ENCODE measurements at places on chromosomes 2 and 18.

DNA sequence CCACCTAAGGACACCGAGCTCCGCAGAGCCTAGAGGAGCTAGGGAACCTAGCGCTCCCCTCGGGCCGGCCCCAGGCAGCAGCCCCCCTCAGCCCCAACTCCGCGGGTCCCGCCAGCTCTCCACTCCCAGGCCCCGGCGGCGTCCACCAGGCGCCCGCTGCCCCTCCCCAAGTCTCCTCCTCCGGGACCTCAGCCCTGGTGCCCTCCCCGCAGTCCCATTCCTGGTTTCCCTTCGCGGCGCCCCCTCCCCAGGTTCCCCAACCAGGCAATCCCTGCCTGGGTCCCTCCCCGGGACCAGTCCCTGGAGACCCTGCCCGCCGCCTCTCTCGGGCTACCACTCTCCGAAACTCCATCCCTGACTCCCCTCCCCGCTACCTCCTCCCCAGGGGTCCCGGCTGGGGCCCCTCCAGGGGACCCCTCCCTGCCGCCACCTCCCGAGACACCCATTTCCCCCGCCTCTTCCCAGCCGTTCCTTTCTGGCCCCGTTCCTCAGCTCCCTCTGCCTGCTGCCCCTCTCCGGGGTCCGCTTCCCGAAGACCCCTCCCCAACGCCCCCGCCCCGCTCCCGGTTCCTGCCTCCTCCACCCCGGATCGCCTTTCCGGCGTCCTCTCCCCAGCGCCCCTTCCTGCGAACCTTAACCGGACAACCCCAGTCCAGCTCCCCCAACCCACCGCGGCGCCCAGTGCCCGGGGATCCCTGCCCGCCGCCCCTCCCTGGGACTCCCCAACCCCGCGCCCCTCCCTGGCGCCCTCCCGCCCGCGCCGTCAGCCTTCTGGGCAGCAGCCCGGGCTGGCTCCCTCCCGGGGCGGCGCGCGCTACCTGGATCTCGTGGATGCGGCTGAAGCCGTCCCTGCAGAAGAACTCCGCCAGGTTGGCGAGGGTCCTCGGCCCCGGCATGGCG is 678 bp downstream of the CYP27C1 start:
- DNase-seq, result no peak

GRCh38 chr2:102226171-102226570 is 39.3 kb downstream of the IL1RL2 start:
- DNase-seq, result no peak

GRCh38 chr18:7730682-7731081 is 163.6 kb downstream of the PTPRM start:
- no peak for DNase-seq

DNA sequence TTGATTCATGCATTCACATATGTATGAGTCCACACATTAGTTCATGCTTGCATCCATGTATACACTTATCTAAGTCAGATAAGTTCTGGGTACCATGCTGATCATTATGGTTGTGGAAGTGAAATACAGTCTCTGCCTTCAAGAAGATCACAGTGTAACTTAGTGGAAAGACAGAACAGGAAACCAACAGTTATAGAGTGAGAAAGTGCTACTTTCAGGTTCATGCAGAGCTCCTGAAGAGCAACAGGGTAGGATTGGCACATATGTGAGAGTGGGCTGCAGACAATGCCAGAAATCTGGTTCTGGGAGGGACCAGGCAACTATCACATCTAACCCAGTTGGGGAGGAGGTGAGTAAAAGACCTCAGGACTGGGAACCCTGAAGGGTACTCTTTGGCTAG is 35.4 kb upstream of the PGAP1 start:
- DNase-seq, result no peak

DNA sequence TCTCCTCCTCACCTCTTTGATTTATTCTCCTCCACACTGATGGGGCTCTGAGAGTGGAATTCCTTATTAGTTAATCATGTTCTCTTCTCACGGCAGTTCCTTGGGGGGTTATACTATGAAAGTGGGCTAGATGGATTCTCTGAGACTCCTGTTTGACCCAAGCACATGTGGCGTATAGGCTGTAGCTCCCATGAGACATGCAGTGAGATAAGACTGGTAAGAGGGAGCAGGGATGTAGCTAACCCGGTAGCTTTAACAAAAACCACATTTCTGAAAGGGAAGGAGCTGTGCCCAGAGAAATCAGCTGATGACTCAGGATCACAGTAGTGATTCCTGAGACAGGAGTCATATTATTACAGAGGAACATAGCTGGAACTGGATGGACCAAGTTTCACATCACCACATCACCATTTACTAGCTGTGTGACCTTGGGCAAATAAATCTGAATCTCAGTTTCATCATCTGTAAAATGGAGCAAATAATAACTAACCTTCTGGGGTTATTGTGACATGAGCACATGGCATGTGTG is 82.9 kb downstream of the CRIM1 start:
- no peak for DNase-seq

- no peak for DNase-seq
Observed at GRCh38 chr2:155363349-155363888, 664.9 kb downstream of the KCNJ3 start.

DNA sequence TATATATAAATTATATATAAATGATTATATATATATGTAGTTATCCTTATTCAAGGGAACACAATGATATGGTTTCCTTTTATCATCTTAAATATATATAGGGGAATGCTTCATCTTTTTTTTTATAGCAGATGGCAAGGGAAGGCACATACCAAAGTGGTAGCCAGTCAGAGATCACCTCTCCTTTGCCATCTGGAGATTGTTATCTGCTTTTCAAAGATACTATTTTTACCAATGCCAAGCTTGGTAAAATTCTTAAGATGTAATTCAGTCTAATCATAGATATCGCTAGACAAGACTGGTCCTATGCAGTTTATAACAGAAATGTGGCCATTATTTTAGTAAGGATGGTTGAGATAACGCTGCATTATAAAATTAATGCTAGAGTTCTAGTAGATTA is 64.7 kb upstream of the DSEL start:
- DNase-seq, result no peak

GRCh38 chr2:28662468-28663181 is 89.0 kb upstream of the PPP1CB start:
- DNase-seq, result peak; percentile 53

DNA sequence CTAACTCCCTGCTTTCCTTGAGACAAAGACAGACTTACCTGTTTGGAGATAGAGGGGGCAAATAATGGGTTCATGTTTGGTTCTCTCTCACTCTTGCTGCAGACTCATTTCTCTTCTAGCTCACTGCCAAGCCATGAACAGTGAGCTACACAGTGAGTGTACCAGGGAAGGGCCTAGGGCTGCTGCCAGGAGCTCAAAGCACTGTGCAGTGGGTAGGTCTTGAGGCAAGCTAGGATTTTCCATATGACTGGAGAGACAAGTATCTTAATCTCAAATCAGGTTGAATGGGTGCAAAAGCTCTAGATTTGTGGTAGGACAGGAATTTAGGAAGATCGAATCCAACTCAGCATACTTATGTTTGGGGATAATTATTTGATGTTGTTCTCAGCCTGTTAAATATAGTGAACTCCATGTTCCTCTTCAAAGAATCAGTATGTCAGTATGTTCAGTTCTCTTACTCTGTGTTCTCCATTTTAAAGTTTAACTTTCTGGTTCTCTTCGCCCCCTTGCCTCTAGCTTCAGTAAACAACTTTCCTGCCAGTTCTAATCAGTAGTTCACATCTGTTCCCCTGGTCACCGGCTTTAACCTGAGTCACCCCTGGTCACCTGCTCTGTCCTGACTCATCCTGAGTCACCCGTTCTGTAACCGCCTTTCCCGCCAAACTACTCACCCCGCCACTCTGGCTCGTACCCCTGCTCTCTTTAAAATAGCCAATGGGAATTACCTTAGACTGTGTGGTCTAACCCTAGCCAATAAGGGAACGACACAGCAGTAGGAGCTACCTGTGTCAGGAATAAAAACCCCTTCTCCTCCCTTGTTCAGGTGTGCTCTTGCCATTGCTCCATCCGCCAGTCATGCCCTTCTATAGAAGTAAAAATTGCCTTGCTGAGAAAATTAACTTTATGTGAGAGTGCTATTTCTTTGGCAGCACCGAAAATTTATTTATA is 21.9 kb downstream of the SLC25A52 start:
- no peak for DNase-seq

DNA sequence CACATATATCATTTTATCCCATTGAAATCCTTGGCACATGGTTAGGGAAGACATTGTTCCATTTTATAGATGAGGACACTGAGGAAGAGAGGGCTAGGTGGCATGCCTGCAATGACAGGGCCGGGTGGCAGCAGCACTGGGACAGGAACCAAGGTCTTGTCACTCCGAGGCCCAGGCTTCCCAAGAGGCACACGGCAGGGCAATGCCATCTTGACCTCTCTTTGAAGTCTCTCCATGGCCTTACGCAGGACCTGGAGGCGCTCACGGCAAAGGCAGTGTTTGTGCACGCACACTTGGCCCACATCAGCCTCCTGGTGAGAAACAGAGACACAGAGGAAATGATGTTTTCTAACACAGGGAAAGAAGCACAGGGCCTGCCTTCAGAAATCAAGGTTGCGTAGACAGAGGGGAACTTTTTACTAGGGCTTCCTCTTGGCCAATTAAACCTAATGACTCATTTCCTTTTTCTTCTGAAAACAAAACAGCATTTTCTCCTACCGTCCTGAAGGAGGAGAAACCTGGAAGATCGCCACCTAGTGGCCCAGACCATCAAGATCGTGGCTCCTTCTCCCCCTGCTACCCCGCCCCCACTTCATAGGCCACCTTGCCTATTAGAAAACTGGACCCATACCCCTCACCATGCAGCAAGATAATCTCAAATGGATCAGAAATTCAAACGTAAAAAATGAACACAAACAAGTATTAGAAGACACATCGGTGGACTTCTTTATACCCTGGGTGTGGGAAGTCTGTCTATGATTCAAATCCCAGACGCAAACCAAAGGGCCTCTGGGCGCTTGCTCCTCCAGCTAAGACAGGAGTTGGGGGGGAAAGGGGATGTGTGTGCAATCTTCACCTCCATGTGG is 74.6 kb upstream of the SP3 start:
- DNase-seq, result peak; percentile 96

DNA sequence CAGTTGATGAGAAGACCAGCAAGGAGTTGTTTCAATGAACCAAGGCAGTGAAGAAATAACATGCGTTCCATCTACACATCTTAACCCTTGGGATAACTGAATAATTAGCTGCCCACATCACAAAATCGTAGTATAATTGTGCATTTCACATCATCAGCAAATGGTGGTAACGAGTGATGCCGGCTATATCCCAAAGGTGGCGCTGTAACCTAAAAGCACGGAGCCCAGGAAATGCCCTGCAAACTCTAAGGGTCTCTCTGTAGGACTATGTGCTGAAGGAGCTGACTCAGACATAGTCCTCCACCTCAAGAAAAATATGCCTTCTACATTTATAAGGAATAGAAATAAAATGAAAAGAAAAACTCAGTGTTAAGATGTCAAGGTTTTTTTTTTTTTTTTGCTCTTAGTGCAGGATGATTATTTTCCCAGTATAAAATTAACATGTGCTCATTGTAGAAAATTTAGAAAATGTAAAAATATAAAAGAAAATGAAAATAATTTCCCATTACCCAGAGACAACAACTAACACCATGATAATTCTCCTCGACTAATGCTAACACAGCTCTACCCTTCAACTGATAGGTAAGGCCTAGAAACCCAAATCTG is 23.1 kb upstream of the DSG3 start:
- DNase-seq, result peak; percentile 39

DNA sequence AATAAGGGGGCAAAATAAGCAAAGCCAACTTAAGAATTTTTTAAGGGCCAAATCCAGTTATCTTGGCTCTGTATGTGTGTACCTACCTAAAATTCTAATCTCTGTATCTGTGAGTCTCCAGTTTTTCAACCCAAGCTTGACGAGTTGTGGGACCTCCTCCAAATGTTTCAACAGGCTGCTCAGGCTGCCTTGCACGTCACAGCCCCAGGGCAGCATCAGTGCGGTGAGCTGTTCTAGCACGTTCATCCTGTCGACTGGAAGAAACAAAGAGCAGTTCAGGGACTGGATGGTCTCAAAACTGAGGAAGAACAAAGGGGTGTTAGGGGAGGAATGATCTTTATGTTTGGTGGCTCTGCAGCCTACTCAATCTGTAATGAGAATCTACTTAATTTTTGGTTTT is 29.4 kb downstream of the NLRC4 start:
- DNase-seq, result no peak

DNA sequence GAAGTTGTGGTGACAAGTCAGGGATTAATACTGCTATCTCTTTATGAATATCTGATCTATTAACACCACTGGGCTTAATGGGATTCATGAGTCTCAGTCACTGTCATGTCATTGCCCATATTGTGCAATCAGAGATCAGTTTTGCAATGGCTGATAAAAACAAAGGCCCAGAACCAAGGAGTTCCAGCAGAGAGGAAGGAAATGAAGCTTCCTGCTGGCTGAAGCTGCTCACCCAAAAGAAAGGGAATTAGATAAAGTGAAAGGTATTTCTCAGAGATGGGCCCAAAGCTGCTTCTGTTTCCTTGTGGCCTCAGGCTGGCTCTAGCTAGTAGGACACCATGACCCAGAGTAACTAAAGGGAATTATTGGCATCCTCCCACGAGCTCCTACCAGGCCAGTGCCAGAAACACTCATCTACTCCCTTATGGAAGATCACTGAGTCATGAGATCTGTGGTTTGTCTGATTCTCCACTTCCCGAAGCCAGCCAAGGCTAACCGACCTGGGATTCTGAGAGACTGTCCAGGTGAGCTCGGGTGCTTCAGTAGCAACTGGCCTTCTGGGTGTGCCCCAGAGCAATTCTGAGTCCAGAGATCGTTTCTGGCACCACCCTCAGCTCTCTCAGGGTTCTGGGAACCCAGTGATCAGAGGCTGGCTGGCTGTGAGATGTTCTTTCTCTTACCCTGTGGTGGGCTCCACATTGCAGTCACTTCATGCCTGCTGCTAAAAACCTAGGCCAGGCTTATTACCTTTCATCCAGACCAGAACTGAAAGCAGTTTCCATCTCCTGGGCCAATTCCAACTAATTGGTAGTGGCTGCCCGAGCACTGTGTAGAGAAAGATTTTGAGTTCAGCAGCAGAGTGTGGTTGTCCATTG is 129.5 kb upstream of the PELI1 start:
- peak; percentile 48 for DNase-seq

- no peak for DNase-seq
Observed at GRCh38 chr18:57775937-57776336, 27.2 kb downstream of the ATP8B1 start.

DNA sequence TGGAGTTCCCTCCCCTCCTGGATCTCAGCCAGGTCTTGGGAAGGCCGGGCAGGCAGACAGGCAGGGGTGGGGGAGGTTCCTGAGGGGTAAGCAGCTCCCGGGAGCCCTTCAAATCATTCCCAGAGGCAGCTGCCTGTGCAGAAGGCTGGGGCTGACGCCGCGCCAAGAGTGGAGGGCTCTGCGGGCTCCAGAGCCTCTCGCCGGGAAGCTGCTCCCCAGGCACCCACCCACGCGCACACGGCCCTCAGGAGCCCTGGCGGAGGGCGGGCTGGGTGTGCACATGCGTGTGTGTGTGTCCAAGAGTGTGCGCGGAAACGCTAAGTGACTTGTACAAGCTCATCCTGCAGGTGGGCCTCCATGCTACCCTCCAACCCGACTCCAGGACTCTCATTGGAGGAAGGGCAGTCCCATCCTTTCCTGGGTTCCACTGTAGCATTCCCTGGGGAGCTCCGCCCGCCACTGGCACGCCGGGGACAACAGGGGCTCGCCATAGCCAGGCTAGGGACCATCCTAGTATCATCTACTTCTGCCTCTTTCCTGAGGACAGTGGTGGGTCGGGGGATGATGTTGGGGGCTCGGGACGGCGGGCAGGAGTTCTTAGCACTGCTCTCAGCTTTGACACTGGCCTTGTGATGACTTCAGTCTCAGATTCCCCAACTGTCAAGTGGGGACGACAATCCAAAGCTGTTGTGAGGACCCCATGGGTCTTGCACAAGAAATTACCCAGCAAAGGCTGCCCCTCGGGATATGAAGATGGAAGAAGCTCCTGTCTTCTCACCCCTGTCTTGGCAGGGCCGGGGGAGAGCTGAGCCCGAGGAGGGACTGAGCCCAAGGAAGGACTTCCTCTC is 50.3 kb downstream of the INHBB start:
- DNase-seq, result peak; percentile 83
